ENCODE measurements at places on chromosomes 4 and X.

GRCh38 chrX:150475461-150475860, 93.0 kb upstream of the MTM1 start:
- no peak for DNase-seq

GRCh38 chr4:127922226-127922625, 41.5 kb downstream of the PLK4 start:
- DNase-seq, result no peak

DNA sequence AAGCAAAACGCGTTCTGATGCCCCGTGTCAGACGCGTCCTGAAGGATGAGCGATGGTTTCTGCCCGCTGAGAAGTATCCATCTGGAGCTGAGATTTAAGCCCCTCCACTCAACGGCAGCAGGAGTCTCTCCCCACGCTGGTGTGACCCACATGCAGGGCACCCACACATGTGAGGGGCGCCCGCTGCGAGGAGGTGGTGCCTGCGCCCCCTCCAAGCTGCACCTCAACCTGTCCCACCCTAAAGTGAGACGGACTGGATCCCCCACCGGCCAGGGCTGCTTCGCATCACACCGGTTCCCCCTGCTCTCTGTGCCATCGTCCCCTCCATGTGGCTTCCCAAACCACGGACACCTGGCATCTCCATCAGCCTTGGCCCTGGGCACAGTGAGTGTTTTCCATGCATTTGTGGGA, 4.5 kb upstream of the PDE6B start:
- peak; percentile 50 for DNase-seq

- DNase-seq, result no peak
These were observed 342.6 kb downstream of the GPM6A start for GRCh38 chr4:175469514-175469913.

- no peak for DNase-seq
These were observed 23.5 kb downstream of the GAB3 start for GRCh38 chrX:154727418-154727817.

DNA sequence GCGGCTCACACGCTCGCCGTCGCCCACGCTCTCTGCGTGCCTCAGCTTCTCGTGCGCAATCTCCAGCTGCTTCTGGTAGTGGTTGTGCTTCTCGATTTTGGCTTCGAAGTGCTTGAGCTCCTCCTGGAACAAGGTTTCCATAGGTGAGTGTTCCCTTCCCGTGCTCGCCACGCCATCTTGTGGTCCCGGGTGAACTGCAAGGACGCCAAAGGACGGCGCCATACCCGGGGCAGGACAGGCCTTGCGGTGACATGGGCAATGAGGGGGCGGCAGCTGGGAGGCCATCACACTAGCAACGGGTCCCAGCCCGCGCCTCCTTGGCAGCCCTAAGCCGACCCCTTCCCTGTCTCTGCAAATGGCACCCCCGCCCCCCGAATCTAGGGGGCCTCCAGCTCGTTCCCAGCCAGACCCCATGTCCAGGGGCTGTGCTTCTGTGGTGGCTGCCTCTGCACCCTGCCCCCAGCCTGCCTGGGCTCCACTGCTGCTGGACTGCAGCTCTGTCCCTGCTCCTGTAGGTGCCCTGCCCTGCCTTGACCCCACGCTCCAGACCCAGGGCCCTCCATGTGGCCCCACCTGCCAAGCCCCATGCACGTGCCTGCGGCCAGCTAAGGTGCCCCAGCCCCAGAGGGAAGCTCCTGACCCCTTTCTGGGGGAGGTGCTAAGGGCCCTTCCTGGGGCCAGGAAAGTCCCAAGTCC, 17.3 kb downstream of the LRPAP1 start:
- no peak for DNase-seq

DNA sequence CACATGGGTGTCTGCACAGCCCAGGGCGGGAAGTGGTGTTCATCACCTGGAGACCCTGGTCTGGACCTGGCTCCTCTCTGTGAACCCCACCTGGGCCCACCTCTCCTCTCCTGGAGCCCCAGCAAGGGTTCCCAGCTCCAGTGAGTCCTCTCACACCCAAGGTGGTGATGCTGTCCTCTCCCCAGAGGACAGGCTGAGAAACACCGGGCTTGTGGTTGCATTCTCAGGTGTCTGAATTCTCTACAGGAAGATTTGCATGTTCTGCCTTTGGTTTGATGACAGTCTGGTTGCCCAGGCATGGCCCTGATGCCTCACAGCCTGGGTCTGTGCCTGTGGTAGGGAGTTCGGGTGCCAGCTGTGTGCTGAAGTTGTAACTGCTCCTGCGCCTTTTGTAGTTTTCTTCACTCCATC, 3.8 kb downstream of the MAEA start:
- DNase-seq, result peak; percentile 49
